ENCODE measurements at places on chromosomes 4 and X.
A peak's percentile ranks its signal among the peaks of the same experiment; 100 is the strongest.

DNA sequence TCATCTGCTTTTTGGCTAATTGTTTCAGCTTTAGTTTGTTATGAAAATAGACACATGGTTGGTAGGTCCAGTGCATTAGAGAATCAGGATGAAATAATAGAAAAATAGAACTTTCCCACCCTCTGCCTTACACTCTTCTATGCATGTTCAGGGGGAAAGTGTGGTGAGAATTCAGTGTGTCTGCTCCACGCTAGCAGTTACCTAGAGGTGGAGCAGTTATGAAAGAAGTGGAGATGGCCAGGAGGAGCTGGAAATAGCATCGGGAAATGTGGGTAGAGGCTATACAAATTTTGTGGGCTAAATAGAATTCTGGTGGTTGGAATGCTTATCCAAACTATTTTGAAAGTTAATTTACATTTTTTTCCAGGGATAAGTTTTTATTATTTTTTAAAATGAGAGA lies 91.4 kb upstream of the MAD2L1 start:
- no peak for DNase-seq

GRCh38 chr4:113293043-113293560 lies 243.6 kb downstream of the ANK2 start:
- no peak for DNase-seq

- DNase-seq = no peak
Observed at GRCh38 chrX:136656361-136656964, 8.5 kb downstream of the CD40LG start.

DNA sequence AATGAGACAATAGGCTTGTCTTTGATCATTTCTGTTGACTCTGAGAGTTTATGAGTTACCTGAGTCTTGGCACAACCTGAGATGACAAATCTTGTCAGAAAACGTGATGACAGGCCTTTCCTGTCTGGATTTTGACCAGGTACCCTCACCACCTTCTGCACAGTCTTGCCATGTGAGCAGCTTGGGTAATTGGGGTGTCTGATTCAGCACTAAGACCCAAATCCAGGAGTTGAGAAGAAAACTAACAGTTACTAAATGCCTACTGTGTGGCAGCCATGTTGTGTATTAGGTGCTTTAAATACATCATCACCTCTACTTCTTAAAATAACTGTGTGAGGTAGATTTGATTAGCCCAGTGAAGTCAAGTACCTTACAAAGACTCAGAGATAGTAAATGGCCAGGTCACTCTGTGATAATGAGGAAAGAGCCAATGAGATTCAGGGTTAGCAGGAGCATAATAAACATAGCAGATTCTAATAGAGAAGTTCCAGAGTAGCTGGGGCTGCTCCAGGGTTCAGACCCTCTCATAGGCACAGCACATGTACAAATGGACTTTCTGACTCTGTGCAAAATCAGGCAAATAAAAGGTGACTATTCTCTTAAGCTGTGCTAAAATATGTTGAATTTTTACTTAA lies 2.8 kb downstream of the EREG start:
- no peak for DNase-seq

DNA sequence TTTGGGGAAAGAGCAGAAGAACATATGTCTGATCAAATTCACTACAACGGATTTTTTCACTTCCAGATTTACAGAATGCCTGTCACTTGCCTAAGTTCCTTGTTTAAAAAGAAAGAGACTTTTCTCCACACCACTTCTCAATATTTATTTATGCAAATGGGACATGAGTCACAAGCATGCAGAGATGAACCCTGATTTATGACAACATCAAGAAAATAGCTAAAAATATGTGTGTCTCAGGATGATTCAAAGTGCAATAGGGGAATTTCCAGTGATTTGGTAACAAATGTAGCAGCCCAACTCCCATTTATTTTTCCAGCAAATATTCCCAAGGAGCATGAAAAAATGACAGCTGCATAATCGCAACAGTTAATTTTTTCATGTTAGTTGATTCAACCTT lies 180.4 kb upstream of the FAT1 start:
- peak; percentile 84 for DNase-seq

GRCh38 chr4:83558059-83558653 lies 22.2 kb downstream of the GPAT3 start:
- DNase-seq = no peak

GRCh38 chrX:121642415-121642814 lies 595.0 kb downstream of the GLUD2 start:
- peak; percentile 19 for DNase-seq

- DNase-seq = no peak
Observed at GRCh38 chrX:130108647-130109428, 1.5 kb downstream of the ELF4 start.

DNA sequence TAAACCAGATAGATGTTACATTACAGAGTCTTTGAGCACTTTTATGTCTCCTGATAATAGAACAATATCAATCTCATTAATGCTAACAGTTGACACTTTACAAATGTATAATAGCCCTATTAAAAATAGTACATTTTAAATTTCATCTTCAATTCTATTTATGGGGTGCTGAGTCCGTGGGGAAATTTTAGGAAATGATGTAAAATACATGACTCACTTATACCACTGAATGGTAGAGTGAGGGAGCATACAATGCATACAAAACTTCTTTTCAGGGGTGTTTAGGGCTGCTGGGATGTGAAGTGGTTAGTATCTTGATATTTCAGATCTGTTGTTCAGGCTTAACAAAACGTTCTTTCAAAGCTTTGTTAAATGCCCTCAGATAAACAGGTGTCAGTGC lies 696.2 kb downstream of the TRAM1L1 start:
- DNase-seq = no peak

- no peak for DNase-seq
Observed at GRCh38 chr4:182925298-182925757, 8.1 kb upstream of the DCTD start.

- no peak for DNase-seq
Observed at GRCh38 chr4:29970626-29971025, 749.5 kb upstream of the PCDH7 start.

DNA sequence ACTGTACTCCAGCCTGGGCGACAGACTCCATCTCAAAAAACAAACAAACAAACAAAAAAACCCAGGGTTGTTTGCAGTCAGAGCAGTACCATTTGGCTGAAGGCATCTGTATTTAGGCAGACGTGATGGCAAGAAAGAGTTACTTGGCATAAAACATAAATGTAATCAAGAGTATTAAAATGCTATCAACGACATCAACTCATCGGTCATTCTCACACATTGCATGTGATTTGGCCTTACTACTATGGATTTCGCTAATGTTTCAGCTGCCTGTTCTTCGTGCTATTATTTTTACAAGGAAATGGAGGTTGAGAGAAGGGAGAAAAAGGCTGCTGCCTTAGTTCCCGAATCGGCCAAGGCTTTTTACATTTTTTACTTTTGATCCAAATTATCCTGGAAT lies 15.5 kb upstream of the SMARCA5 start:
- no peak for DNase-seq

DNA sequence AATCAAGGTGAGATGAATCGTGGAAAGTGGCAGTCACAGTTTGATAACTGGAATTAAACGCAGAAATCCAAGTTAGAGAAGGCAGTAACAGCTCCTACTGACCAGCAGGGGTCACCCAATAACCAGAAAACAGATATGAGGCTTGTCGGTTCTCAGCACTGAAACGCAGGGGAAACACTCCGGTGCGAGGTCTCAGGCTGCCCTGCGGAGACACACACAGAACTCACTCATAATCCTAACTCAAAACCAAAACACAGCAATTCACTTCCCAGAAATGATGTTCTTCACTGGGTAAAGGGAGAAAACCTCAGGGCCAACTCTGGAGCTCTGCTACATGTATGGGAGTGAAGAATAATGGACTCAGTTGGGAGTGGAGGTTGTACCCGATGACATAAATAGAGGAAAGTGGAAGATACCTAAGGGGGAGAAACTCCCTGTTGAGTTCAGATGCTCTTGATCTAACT lies 384.4 kb downstream of the RAPGEF2 start:
- peak; percentile 37 for DNase-seq

- no peak for DNase-seq
Observed at GRCh38 chr4:100569196-100569595, 51.4 kb upstream of the EMCN start.

DNA sequence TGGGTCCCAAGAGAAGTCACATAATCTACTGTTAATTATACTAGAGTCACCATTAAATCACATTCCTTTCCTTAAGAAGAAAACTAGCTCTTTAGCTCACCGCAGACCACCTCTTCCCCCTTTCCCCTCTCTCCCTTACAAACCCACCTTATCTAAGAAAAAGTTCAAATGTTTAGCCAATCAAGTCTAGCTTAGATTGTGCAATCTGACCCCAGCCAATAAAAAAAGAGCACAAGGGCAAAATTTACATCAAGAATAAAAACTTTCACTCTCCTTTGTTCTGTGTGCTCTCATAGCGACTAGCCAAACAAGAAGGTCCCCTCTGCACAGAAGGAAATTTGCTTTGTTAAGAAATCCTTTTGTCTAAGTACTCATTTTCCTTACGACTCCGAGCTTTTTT lies 76.3 kb downstream of the TMEM156 start:
- DNase-seq = no peak

- DNase-seq = no peak
Observed at GRCh38 chrX:64570204-64570603, 175.0 kb upstream of the MTMR8 start.

- DNase-seq = no peak
Observed at GRCh38 chrX:19954335-19955096, 36.3 kb downstream of the BCLAF3 start.

GRCh38 chr4:75834095-75834771 lies 68.0 kb downstream of the PPEF2 start:
- DNase-seq = no peak
